Esophagus muscularis mucosa (tissue), 4 donors: ENCODE measurements at places on chromosomes 1 and 21. TPM values are rescaled to one million over a fixed set of nuclear protein-coding genes. Genes with fewer than 3 reads are reported as not detected.

DNA sequence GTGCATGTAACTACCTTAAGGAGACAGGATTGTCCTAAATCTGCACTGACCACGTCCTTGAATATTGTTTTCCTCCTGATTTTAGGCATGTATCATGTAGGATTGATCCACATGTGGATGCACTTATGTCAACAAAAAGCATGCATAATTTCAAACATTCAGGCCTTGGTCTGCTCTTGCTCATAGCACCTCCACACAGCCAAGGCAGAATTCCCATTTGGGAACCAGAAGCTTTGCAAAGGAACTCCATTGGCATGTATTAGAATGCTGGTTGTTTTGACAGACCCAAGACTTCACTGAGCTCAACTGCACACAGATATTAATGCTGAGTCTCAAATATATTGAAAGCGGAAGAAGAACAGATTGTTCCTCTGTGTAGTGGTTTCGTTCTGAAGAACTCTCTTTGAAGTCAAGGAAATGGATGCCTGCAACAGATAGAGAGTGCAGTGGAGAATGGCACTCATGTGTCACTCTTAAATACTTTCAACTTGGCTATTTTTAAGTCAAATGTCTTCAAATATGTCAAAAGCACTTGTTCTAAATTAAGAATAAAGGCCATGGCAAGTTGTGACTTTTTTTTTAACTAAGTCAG is 387.6 kb downstream of the LTN1 start:
- no peak for DNase-seq

The OPRD1 gene
- 0.13 TPM for total RNA-seq

The PSEN2 gene
- total RNA-seq = 56.9 TPM

The CD1B gene
- total RNA-seq = not detected

DNA sequence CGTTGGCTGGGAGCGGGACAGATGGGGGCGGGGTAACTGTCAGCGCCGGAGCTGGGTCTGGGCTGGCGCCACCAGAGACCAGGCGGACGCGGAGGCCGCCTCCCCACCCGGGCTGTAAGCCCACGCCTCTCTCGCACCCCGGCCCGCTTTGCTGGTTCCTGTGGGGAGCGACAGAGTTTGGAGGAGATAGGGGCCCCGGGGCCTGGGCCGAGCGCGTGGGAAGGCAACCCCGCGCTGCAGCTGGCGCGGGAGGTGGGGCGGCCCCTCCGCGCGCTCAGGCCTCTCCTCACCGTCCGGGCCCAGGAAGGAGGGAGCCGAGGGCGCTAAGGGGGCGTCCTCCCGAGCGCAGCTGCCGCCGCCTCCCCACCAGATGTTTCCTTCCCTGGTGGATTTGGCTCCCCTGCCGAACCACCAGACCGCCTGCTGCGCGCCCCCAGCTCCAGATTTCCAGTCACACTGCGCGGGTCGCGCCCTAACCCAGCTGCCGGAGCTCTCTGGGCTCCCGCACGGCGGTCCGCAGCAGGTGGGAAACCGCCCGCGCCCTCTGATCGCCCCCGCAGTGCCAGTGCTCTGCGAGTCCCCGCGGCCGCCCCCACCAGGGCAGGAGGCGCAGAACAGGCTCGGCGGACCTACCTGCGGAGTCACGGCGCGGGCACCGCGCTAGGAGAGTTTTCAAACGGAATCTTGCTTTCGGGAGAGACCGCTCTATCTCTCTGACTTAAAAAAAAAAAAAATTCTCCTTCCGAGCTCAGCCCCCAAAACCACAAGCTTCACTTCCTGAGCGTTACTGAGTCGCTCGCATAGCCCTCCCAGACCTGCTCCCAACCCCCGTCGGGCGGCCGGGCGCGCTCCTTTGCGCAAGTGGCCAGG is 1.1 kb downstream of the GFI1 start:
- no peak for DNase-seq

- no peak for DNase-seq
These were observed 139.9 kb downstream of the DSCAM start for GRCh38 chr21:40706806-40707655.

GRCh38 chr1:21801100-21801499 is 11.0 kb upstream of the LDLRAD2 start:
- no peak for DNase-seq

- DNase-seq = no peak
These were observed 6.5 kb downstream of the AGPAT3 start for GRCh38 chr21:43871487-43871886.

The OLFML2B gene
- total RNA-seq = 6.4 TPM

- DNase-seq = no peak
These were observed 12.4 kb downstream of the ATP1A2 start for GRCh38 chr1:160127865-160128523.

The ARTN gene
- total RNA-seq = 0.42 TPM

The DNAJC6 gene
- total RNA-seq = 8.3 TPM

- DNase-seq = no peak
These were observed 50.5 kb downstream of the ACTN2 start for GRCh38 chr1:236736761-236737160.

The SPATA46 gene
- not detected for total RNA-seq

DNA sequence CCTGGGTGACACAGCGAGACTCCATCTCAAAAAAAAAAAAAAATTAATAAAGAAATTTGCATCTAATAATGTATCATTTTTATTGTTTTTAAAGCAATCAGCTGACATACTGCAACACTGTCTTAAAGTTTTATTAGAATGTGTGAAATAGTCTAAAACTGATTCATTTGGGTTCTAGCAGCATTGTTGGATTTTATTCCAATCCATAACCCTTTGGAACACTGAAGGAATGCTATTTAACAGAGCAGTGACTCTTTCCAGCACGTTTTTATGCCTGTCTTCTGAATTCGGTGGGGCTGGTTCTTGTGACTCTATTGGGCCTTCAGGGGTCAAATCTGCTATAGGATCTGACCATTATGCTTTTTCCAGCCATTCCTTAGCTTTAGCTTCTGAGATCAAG is 18.2 kb upstream of the FMO4 start:
- no peak for DNase-seq

The PDC gene
- total RNA-seq = not detected

The NUP210L gene
- total RNA-seq = not detected

DNA sequence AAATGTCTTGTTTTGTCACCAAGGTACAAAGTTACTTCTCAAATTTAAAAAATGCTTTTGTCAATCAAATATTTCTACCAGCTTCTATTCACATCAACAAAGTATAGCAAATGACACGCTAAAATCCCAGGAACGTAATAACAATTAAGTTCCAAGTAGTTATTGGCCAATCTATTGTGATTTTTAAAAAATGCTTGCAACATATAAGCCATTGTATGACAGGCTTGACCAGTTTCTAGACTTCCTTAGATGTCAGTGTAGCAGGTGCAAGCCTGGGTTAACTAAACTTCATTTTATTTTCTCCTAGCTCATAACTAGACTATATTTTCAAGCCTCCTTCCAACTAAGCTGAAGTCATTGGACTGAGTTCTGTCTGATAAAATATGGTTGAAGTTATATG is 494.5 kb upstream of the PKN2 start:
- no peak for DNase-seq

The WNT3A gene
- not detected for total RNA-seq

The SLC35F3 gene
- total RNA-seq = 0.34 TPM

The S100A2 gene
- total RNA-seq = 0.71 TPM

DNA sequence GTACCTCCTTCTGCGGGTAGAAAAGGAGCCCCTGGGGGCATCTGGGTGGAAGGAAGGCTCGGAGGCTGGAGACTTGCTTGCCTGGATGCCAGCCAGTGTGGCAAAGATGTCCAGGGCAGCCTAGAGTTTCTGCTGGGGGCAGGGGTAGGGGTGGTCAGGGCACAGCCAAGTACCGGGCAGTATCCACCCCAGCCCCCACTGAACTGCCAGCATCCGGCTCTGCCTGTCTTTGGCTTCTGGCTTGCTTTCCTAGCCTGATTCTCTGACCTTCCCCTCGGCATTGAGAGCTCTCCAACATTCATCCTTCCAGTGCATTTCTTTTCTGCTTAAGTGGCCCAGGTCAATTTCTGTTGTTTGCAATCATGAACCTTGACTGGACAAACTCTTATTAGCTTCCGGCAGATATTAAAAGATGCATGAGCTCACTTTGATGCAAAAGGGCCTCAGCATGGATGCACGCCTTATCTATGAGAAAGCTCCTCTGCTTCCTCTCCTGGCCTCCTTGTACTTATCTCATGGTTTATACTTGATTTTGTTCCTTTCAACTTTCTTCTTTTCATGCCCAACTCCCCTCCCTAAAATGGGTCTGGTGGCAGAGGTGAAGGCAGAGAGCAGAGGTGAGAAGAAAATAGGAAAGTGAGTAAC is 116.9 kb downstream of the HLCS start:
- DNase-seq = no peak

DNA sequence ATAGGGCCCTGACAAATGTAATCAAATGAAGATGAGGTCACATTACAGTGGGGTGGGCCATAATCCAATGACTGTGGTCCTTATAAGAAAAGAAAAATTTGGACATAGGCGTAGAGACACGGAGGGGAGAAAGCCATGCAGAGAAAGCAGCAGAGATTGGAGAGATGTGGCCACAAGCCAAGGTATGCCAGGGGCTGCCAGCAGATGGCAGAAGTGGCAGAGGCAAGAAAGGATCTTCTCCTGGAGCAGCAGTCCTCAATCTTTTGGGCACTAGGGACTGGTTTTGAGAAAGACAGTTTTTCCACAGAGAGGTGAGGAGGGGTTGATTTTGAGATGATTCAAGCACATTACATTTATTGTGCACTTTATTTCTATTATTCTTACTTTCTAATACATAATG is 355.1 kb downstream of the NPHP4 start:
- no peak for DNase-seq

DNA sequence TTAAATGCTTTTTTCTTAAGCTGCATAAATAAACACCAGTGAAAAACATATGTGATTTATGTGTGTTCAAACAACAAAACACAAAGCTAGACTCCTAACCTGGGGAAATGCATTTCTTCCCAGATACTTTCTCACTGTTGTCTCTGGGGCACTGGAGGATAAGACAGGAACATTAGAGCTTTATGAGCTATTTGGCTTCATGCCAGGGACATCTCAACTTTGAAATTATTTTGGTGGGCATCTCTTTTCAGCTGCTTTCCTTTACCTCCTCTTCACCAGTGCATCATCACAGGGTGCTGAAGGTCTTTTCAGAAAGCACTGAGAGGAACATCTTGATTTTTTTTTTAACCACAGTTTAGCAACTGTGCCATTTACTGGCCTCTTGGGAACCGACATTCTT is 212.9 kb downstream of the DNM3 start:
- DNase-seq = no peak

DNA sequence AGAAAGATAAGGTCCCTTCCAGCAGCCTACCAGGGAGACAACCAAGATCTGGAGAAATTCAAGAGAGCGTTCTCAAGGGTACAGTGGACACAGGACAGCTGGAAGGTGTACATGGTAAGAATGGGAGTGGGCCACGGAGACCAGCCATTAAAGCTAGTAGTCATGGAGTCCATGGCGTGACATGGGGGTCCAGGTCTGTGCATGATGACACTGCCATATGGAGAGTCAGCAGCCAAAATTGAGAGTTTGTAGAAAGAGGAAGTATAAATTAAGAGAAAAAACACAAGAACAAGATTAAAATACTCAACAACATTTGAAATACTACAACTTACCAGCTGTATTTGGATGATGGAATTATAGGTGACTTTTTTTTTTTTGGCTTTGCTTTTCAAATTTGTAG is 7.9 kb upstream of the LORICRIN start:
- DNase-seq = no peak

GRCh38 chr1:1415751-1416150 is 5.3 kb downstream of the ANKRD65 start:
- DNase-seq = no peak

DNA sequence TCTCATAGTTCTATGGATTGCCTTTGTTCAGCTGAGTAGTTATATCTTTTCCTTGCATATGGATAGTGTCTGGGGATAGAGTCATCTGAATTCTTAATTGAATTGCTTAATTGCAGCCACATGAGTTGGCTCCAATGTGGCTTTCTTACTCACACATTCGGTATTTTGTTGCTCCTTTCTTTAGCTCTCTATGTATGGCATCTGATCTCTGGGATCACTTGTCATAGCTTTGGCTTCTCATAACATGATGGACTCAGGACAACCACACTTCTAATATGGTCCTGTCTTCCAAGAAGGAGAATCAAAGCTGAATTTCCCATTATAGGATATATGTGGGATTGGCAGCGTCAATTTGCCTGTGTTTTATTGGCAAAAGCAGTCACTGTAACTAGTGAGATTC is 716.2 kb downstream of the NCAM2 start:
- no peak for DNase-seq

The A3GALT2 gene
- not detected for total RNA-seq

- DNase-seq = no peak
These were observed 7.6 kb downstream of the LAPTM5 start for GRCh38 chr1:30749691-30750583.

- DNase-seq = no peak
These were observed 394.6 kb downstream of the LRRIQ3 start for GRCh38 chr1:73803380-73803779.

- DNase-seq = no peak
These were observed 109.0 kb downstream of the SGIP1 start for GRCh38 chr1:66642992-66643391.

- DNase-seq = no peak
These were observed 770 bp downstream of the NTNG1 start for GRCh38 chr1:107141491-107142126.

GRCh38 chr1:182248721-182249120 is 142.9 kb downstream of the GLUL start:
- no peak for DNase-seq
